Spinal cord (tissue), 10 donors: ENCODE measurements at places on chromosomes 6 and 20. TPM values are rescaled to one million over a fixed set of nuclear protein-coding genes. Genes with fewer than 3 reads are reported as not detected.

GRCh38 chr6:77231438-77232305 lies 231.6 kb downstream of the HTR1B start:
- DNase-seq, result no peak

DNA sequence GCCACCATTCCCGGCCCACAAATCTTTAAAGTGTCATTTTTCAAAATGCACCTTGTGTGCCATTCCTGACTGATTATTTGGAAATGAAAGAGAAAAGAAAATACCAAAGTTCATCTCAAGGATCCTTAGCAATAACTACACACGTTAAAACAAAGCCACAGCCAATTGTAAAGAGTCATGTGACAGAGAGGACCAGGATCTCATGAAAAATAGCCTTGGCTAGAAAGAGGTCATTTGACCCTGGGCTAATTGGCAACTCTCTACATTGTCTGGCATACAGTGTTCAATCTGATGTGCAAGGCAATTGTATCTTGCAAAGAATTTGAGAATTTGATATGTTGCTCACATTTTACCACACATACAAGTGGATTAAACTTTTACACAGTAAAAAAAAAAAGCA lies 31.6 kb upstream of the HLA-G start:
- no peak for DNase-seq

TP53TG5 gene
- total RNA-seq, result 0.39 TPM

HLA-DQA1 gene
- total RNA-seq, result 1.9 TPM

HAO1 gene
- total RNA-seq, result not detected

RIMS1 gene
- 63.9 TPM for total RNA-seq

- no peak for DNase-seq
Observed at GRCh38 chr20:50023116-50023805, 40.5 kb downstream of the SNAI1 start.

DNA sequence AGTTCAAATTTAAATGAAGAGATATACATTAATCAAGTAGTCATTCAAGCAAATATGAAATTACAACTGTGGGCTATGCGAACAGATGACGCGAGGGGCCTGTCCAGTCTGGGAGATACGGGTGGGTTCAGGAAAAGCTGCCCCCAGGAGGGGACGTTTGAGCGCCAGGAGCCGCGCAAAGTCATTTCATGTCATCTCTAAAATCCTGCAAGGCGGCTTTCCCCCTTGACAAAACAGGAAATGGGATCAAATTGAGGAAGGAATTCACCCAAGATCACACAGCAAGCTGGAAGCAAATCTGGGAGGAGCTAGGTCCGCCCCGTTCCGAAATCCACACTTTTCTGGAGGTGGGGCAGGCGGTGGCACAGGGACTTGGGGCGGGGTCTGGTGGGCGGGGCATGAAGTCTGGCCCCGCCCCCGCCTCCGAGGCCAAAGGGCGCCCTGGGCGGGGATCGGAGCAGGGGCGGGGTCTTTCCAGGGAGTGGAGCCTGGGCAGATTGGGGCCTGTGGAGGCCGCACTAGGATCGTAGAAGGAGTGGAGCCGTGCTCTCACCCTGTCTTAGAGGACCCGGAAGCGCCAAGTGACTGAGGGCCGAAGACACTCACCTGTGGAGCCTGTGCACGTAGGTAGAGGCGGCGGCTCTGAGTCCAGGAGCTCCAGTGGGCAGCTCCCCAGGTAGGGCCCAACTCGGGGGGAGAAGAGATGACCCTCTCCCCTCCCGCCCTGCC lies at the start of gene LPIN3:
Gene LPIN3, plus strand, starts transcription at position 495 of the 729 bp plus-strand sequence. CDS start 4,983 bp downstream, outside the sequence.
- DNase-seq, result peak; percentile 78
